ENCODE measurements at places on chromosomes 7 and 10.

GRCh38 chr10:131694781-131695495 is 205.9 kb upstream of the PPP2R2D start:
- DNase-seq, result no peak

DNA sequence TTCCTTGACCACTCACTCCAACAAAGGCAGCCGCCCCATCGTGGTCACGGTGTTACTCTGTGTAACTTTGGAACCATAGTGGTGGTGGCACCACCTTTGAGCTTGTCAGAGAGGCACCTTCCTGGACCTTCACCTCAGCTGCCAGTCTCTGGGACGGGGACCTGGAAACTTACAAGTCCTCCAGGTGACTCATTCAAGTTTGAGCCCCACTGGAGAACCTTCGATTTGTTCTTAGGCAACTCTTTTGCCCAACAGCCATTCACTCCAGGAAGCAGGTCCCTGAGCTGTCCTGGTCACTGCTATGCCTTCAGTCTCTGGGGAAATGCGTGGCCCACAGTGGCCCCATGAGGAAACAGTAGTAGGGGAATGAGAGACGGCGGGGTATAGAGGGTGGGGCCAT is 17.2 kb downstream of the STX1A start:
- DNase-seq, result no peak

GRCh38 chr7:159049266-159050025 is 95.2 kb downstream of the VIPR2 start:
- DNase-seq, result no peak

DNA sequence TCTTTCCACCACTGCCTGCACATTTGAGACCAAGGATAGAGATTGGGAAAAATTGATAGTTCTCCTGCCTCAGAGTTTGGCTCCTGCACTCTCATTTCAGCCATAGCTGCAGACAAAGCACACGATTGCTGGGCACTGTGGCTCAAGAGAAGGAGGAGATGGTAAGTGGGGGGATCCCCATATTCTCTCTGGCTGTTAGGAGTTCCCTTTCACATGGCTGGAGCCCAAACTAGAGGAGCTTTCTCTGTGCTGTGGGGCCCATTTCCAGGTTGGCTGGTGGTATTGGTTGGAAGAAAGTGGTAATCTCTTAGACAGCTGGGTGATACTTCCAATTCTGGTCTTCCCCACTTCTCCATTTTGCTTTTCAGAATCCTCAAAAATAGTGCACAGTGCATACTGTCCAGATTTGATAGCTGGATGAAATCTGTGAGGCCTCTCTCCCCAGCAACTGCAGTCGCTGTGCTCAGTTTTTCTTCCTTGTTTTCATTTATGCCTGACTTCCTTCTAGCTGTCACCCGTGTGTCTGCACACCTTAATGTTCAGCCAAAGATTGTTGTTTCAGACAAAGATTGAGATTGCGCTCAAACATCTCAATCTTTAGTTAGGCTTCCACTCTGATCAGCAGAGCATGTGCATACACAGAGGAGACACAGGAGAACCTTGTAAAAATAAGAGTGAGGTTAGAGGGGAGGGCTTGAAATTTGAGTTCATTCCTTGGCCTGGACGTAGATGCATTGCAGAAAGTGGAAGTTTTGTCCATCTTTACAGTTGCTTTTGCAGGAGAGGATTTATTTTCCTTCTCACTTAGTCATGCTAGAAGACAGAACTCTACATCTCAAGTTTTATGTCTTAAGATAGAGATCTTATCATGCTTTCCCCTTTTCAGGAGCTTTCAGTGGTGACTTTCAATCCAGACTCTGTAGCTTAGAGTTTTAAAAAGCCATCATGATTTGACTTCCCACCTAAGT is 28.6 kb downstream of the RABGEF1 start:
- DNase-seq, result no peak

DNA sequence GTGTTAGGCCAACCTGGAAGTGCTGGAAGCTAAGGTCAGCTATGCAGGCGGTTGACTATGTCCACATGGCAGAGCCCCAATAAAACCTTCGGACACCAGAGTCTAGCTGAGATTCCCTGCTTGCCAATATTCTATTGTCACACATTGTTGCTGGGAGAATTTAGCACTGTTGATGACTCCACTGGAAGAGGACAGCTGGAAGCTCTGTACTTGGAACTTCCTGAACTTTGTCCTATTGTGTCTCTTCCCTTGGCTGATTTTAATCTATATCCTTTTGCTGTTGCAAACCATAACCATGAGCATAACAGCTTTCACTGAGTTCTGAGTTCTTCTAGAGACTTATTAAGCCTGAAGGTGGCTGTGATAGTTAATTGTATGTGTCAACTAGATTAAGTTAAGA is 12.0 kb downstream of the XRCC2 start:
- DNase-seq, result no peak

- DNase-seq, result no peak
Measured at GRCh38 chr7:41219276-41219675, 483.6 kb downstream of the INHBA start.

GRCh38 chr10:98260350-98260749 is 7.6 kb downstream of the LOXL4 start:
- no peak for DNase-seq
